ENCODE measurements at places on chromosomes 11 and 22.
A peak's percentile ranks its signal among the peaks of the same experiment; 100 is the strongest.

DNA sequence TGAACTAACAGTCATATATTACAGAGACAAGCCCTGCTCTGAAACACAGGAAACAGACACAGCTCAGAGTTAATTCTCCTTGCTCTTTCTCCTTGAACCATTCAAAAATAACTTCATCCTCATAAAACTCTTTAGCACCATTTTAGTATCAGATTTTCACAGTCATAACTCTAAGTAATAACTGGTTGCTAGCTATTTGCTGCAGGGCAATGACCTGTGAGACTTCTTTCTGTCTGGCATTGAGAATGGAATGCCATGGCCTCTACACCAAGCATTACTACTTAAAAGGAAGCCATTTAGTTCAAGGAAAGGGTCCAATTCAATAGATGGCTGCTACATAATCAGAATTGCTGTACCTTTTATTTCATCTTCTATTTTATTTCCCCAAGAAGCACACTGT lies 186.6 kb upstream of the CCDC90B start:
- H3K27me3 ChIP-seq, result no peaks in the 10 kb centered on the region
- no peak overlapping the region for H3K27ac ChIP-seq
- H3K4me1 ChIP-seq, result no peaks in the 10 kb centered on the region
- DNase-seq, result no peak
- H3K4me3 ChIP-seq, result no peak overlapping the region

GRCh38 chr22:36287881-36288515 lies 35.1 kb downstream of the APOL1 start:
- H3K4me3 ChIP-seq, result no peak overlapping the region
- no peaks in the 10 kb centered on the region for H3K4me1 ChIP-seq
- DNase-seq, result no peak
- H3K36me3 ChIP-seq, result peaks cover 61% of the 10 kb centered on the region
- no peak overlapping the region for H3K27ac ChIP-seq
- no peaks in the 10 kb centered on the region for H3K27me3 ChIP-seq

GRCh38 chr11:72649215-72649976 lies 24.8 kb downstream of the PDE2A start:
- no peaks in the 10 kb centered on the region for H3K36me3 ChIP-seq
- no peak overlapping the region for H3K27ac ChIP-seq
- DNase-seq, result no peak

GRCh38 chr11:72750556-72751115 lies 1.6 kb downstream of the ARAP1 start:
- DNase-seq, result no peak
- peaks cover 19% of the 10 kb centered on the region for H3K27me3 ChIP-seq
- peaks cover 30% of the 10 kb centered on the region for H3K4me1 ChIP-seq
- no peaks in the 10 kb centered on the region for H3K36me3 ChIP-seq
- no peak overlapping the region for H3K27ac ChIP-seq

DNA sequence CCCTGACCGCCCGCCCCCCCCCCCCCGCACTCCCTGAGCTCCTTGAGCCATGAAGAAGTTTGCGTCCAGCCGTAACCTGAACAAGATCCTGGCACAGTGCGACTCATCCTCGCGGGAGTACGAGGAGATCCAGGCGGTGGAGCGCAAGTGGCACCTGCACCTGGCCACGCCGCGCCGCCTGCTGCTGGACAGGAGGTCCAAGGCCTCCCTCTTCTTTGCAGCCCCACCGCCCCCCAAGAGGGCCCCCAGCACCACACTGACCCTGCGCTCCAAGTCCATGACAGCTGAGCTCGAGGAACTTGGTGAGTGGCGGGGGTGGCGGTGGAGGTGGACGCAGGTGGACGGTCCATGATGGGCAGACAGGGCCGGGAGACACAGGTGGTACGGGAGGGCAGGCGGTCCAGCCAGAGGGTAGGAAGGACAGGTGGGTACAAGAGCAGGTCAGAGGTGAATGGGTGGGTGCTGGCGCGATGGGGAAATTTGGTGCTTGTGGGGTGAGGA lies 32.1 kb upstream of the ACR start:
- no peak overlapping the region for H3K27ac ChIP-seq
- no peaks in the 10 kb centered on the region for H3K36me3 ChIP-seq
- no peak for DNase-seq
- H3K27me3 ChIP-seq, result no peaks in the 10 kb centered on the region

- 0 out of 2 replicates have a peak, but pooled peaks cover 2% of the 10 kb centered on the region for H3K27me3 ChIP-seq
- H3K4me1 ChIP-seq, result no peaks in the 10 kb centered on the region
- H3K27ac ChIP-seq, result no peak overlapping the region
- no peak overlapping the region for H3K4me3 ChIP-seq
- H3K36me3 ChIP-seq, result no peaks in the 10 kb centered on the region
Measured at GRCh38 chr11:44427432-44427831, 117.5 kb upstream of the ALX4 start.

- peaks cover 5% of the 10 kb centered on the region for H3K4me1 ChIP-seq
- H3K27me3 ChIP-seq, result no peaks in the 10 kb centered on the region
- no peaks in the 10 kb centered on the region for H3K36me3 ChIP-seq
- H3K4me3 ChIP-seq, result no peak overlapping the region
- H3K27ac ChIP-seq, result no peak overlapping the region
Measured at GRCh38 chr22:26797910-26798309, 140.5 kb downstream of the MIAT start.

- H3K4me1 ChIP-seq, result no peaks in the 10 kb centered on the region
- H3K27me3 ChIP-seq, result no peaks in the 10 kb centered on the region
- no peaks in the 10 kb centered on the region for H3K36me3 ChIP-seq
- no peak for DNase-seq
- H3K4me3 ChIP-seq, result no peak overlapping the region
Measured at GRCh38 chr11:21794306-21794705, 398.6 kb upstream of the ANO5 start.

GRCh38 chr11:111428113-111428876 lies 49.2 kb upstream of the POU2AF1 start:
- DNase-seq, result no peak
- H3K27ac ChIP-seq, result no peak overlapping the region
- no peaks in the 10 kb centered on the region for H3K36me3 ChIP-seq
- no peak overlapping the region for H3K4me3 ChIP-seq
- no peaks in the 10 kb centered on the region for H3K27me3 ChIP-seq

GRCh38 chr11:99015634-99016454 lies 4.9 kb upstream of the CNTN5 start:
- no peaks in the 10 kb centered on the region for H3K36me3 ChIP-seq
- H3K4me3 ChIP-seq, result no peak overlapping the region
- peak; percentile 71 for DNase-seq
- H3K27me3 ChIP-seq, result peaks cover 15% of the 10 kb centered on the region
- H3K4me1 ChIP-seq, result no peaks in the 10 kb centered on the region

DNA sequence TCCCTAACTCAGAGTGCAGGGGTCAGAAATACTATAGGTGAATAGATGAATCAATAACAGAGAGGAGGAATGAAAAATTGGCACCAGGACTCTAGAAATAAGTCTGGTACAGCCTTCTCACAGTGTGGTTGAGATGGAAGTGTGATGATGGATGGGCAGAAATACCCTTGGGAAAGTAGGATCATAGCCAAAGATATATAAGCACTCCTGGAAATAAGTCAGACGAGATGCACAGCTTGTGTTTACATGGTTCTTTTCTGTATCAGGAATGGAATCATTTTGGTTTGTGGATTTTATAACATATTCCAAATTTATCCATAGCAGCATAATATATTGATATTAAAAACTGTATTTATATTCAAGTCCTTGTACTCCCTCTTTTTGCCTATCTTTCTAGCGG lies 33.5 kb upstream of the SEZ6L start:
- peaks cover 7% of the 10 kb centered on the region for H3K4me1 ChIP-seq
- no peak for DNase-seq
- H3K4me3 ChIP-seq, result no peak overlapping the region

Data from GM23338 (cell line).